ENCODE measurements at places on chromosomes 1 and 21. TPM values are rescaled to one million over a fixed set of nuclear protein-coding genes. Genes with fewer than 3 reads are reported as not detected.

AMY1B gene
- not detected for total RNA-seq

B3GALT6 gene
- total RNA-seq: 5.5 TPM

PLCH2 gene
- total RNA-seq: 19.1 TPM

DOCK7 gene
- total RNA-seq: 7.4 TPM

ZSWIM5 gene
- total RNA-seq: 1.0 TPM

DENND2D gene
- total RNA-seq: 50.5 TPM

S100A1 gene
- total RNA-seq: not detected

LAD1 gene
- not detected for total RNA-seq

FCRL1 gene
- total RNA-seq: 3.4 TPM

CD84 gene
- 31.7 TPM for total RNA-seq

ARMH1 gene
- total RNA-seq: 117 TPM

LCE1E gene
- total RNA-seq: not detected

ORC1 gene
- 1.2 TPM for total RNA-seq

XPR1 gene
- total RNA-seq: 12.3 TPM

DCAF6 gene
- total RNA-seq: 13.0 TPM

SAMD13 gene
- not detected for total RNA-seq

AIDA gene
- 22.7 TPM for total RNA-seq

UROD gene
- total RNA-seq: 41.2 TPM

NEXN gene
- 0.17 TPM for total RNA-seq

CSMD2 gene
- total RNA-seq: not detected
